ENCODE measurements at places on chromosomes 2 and 18.

DNA sequence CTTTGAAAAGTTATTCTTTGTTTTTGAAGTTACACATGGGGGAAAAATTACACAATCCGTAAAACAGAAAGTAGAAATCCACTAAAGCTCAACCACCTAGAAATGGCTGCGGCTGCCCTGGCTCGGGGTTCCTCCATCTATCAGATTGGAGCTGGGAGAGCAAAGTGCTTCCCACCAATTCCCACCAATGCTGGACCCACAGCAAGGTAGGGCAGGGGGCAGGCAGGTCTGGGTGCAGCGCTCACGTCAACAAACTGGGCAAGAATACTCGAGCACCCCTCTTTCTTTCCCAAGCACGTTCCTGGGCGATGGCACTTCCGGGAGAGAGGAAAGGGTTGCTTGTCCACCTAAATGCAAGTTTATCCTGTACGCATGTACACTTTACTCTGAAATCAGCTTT is 217.6 kb downstream of the NDUFA10 start:
- no peak for DNase-seq

GRCh38 chr2:33205693-33206434 is 259.1 kb downstream of the LTBP1 start:
- no peak for DNase-seq

DNA sequence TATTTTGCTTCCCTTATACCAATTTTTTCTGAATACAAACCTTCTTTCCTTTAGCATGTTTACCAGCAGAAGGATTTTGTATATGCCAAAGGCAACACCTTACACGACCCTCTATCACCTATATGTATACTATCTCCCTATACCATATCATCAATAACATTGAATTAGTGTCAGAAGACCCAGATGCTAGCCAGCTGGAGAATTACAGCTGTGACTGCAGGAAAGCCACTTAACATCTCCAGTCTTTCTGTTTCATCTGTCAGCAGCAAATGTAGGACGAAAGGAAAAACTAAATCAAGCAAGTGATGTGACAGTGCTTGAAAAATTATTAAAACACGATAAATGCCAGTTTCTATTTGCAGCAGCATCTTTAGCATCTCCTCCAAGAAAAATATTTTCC is 193.7 kb downstream of the STK39 start:
- no peak for DNase-seq

GRCh38 chr2:109255654-109256053 is 126.6 kb downstream of the SH3RF3 start:
- DNase-seq = no peak

- DNase-seq = no peak
Measured at GRCh38 chr2:101759162-101759561, 61.7 kb downstream of the MAP4K4 start.

DNA sequence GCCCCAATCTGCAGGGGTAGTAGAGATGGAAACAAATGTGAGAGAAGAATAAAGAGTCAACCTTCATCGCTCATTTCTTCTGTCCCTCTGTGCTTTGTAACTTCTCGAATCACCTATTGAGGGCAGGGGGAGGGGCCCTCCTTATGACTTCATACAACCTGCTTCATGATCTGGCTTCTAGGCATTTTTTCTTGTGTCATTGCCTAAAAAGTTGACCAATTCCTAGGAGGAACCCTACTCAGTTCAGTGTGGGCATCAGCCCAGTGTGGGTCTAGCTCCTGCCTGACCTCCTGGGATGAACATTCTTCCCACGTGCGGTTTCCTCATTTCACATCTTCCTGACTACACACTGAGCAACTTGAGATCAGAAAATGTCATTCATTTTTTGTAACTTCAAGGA is 46.3 kb upstream of the CREB1 start:
- DNase-seq = no peak

DNA sequence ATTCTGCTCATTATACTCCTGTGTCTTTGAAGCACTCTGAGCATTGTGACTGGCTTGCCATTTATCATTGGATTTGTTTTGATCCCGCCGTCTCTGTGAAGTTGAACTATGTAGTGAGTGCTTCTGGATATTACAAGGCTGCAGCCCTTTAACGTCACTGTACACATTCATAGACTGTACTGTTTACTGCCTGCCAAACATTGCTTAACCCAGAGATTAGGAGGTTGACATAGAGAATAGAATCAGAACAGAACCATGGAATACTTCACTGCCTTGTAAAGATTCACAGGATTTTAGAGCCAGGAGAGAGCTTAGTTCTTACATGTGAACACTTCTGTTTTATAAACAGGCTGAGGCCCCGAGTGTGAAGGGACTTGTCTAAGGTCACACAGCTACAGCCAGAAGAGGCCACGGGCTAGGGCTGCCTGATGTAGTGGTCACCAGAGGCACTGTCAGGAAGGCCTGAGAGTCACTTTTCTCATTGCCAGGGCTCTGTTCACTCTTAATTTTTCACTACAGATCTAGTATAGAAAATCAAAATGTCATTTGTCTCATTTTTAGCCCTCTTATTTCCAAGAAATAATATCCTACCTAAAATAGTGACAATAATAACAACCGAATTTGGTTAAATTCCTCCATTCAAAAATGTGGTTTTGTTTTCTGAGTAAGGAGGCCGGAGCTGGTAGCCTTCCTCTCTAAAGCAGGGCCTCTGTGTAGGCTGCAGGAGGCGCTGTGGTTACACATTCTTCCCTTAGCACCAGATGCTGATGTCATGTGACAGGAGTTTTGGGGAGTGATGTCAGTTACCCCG is 87.9 kb downstream of the UGGT1 start:
- peak; percentile 45 for DNase-seq

GRCh38 chr2:160565099-160565845 is 71.7 kb upstream of the RBMS1 start:
- no peak for DNase-seq

DNA sequence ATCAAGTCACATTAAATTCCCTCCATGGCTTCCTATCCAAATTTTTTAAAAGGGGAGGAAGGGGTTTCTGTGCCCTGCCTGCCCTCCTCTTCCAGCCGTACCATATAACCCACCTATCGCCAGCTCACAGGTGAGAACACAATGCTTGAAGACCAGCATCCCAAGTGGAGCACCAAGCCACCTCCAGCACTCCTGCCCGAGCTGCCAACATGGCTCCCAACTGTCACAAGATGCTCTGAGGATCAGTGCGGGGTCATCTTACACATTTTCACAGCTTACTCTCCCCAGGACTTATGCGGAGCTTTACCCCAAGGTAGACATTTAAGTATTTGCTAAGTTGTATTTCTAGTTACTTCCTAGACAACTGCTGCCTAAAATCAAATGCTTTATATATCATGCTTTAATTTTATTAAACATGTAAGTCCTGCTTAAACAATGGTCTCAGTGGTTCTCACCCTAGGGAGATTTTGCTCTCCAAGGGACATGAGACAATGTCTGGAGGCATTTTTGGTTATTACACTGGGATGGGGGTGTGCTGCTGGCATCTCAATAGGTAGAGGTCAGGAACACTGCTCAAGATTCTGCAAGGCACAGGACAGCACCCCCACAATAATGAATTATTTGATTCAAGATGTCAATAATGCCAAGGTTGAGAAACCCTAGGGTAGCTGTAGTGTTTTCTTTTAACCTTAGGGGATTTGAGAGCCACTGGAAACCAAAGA is 45.8 kb downstream of the SF3B1 start:
- DNase-seq = no peak

- no peak for DNase-seq
Measured at GRCh38 chr2:14232217-14232616, 400.3 kb upstream of the LRATD1 start.

DNA sequence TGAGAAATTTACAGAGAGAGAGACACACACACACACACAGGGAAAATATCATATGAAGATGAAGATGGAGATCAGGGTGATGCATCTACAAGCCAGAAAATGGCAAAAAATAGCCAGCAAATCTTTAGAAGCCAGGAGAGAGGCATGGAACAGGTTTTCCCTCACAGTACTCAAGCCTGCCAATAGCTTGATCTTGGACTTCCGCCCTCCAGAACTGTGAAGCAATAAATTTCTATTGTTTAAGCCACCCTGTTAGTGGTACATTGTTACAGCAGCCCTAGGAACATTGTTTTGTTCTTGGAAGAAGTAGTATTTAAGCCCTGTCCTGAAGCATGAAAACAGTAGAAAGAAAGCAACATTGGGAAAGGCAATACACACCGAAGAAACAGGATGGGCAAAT is 292.0 kb upstream of the LRP1B start:
- DNase-seq = no peak

- DNase-seq = no peak
Measured at GRCh38 chr2:207475546-207475945, 54.2 kb upstream of the CREB1 start.

GRCh38 chr2:162226836-162227235 is 16.4 kb downstream of the FAP start:
- no peak for DNase-seq

- DNase-seq = no peak
Measured at GRCh38 chr2:43052204-43052943, 174.0 kb downstream of the ZFP36L2 start.

- no peak for DNase-seq
Measured at GRCh38 chr2:37466533-37467222, 122.2 kb downstream of the QPCT start.

- peak; percentile 56 for DNase-seq
Measured at GRCh38 chr18:9771261-9771976, 63.3 kb downstream of the RAB31 start.

DNA sequence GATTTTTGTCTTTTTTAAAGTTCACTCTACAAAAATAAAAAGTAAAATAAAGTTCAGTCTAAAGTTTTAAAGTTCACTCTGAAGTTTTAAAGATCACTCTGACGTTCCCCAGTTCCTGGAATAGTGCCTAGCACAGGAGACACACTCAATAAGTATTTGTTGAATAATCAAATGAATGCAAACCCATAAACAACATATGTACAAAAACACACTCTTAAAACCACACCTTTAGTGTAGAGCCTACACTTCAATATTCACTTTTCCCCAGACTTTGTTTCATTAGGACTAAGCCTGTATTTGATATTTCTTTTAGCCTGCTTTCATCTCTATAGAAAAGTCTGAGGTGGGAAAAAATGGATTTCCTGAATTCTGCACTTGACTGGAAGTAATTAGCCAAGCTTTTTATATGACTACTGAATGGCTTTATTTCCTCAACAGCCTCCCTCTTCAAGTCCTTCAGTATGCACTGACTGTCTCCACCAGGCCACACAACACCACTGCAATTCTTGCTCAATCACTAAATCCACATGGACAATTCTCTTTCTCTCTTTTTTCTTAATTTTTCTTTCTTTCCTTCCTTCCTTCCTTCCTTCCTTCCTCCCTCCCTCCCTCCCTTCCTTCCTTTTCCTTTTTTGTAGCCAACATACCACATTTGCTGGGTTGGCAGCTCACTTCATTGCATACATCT is 104.6 kb downstream of the SS18 start:
- no peak for DNase-seq

GRCh38 chr2:135974036-135974435 is 11.4 kb downstream of the DARS1 start:
- no peak for DNase-seq

DNA sequence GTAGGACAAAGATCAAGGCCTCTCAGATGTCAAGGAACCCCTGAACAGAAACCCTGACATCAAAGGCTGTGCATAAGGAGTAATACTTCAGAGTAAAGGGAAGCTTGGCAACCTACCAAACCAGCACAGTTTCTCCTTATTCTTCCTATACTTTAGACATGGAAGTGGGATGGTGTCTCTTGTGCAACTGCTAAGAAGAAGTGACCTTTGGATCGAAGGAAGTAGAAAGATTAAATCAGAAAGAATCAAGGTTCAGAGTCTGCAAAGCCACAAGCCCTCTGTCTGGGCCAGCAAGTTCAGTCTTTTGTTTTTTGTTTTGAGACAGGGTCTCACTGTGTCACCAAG is 66.2 kb upstream of the SLC39A10 start:
- DNase-seq = no peak

DNA sequence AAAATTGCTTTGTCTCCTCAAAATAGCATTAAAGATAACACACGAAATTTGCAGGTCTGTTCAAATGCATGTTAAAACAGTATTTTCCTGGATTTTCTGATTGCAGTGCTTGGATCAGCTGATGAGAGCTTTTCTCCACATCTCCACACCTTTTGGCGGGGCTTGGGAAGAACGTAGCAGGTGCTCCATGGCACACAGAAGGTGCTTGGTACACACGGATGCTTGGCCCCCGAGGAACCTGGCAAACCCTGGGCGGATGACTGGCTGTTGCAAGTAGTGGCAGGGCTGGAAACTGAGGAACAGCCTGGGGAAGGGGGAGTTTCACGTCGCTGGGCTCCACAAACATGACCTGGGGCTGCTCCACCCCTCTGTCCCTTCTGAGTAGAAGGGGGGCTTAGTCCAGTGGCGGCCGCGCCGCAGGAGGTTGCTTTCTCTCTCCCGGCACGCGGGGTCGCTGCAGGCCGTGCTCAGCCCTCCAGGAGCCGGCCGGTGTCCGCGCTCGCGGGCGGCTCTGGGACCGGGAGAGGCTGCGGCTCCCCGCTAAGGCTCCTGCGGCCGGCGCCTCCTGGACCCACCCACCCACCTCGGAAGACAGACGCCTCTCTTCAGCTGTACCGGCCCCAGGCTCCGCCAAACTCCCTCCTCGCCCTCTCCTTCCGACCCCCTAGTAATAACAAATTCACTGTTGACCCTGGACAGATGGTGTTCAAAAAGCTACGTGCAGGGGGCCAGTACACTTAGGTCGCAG is 69.3 kb downstream of the MARCO start:
- no peak for DNase-seq

GRCh38 chr2:204608237-204608939 is 63.1 kb downstream of the PARD3B start:
- DNase-seq = no peak

GRCh38 chr18:45243340-45244110 is 371.8 kb upstream of the SLC14A2 start:
- no peak for DNase-seq

DNA sequence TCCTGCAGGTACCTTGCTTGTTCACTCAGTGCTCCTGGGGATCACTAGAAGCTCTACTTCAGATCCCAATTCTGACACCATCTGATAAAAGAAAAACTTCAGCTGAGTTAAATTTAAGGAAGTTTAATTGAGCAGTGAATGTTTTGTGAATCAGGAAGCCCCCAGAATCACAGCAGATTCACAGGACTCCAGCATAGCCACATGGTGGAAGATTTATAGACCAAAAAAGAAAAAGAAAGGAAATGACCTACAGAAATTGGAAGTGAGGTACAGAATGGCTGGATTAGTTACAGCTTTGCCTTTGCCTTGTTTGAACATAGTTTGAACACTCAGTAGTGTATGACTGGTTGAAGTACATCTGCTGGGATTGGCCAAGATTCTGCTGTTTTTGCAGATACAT is 182.7 kb upstream of the SCN7A start:
- DNase-seq = no peak

DNA sequence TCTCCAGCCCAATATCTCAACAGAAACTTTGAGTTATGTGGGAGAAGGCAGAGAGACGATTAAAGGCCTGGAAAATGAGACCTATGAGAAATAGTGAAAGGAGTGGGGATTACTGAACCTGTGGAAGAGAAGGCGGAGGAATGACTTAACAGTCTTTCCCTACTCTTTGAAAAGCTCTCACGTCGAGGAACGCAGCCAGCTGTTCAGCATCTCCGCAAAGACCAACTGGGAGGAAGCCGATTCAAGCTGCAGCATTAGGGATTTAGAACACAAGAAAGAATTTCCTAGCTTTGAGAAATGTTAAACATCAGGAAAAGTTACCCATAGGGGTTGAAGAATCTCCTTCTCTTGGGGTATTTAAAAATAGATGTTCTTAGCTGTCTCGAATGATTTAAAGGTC is 233.2 kb upstream of the PARD3B start:
- DNase-seq = no peak

GRCh38 chr2:63741884-63742579 is 99.7 kb upstream of the UGP2 start:
- DNase-seq = no peak
